NCI-H774 (cell line): ENCODE measurements at places on chromosomes 3 and 15.

- no peak for DNase-seq
Observed at GRCh38 chr15:27660676-27661075, 438.4 kb downstream of the OCA2 start.

DNA sequence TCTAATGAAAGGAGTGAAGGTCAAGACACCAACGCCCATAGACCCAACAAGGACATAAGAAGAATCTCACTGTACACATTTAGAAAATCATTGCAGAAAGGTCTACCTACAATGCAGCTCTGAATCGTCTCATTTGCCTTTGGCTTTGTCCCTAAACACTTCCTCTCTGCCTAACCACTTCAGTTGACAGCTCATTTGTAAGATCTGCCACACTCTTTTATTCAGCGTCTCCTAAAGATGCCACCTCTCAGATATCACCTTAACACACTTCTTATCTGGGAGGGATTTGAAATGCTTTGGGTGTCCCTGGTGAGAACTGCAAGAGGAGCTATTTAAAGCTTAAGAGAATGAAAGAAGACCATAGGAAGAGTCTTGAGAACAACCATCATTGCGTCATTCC lies 38.7 kb downstream of the RAB27A start:
- no peak for DNase-seq

GRCh38 chr3:172984914-172985313 lies 156.1 kb downstream of the SPATA16 start:
- no peak for DNase-seq

- no peak for DNase-seq
Observed at GRCh38 chr3:143476965-143477640, 357.5 kb downstream of the CHST2 start.

DNA sequence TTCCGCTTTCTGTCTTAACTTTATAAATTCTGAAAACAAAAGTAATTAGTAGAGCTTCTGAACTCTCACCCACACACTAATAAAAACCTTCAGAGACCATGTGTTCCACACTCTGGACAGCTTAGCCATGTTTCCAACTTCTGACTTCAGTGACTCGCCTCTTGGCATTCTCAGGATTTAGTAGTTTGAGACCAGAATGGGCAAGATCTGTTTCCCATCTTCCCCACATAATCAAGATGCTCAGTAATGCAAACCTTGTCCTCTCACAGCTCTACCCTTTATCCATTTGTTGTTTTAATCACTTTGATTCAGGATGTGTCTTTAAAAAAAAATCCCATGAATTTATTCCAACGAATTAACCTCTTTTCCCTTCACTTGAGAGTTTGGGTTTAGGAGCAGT lies 166.6 kb upstream of the SLC24A5 start:
- no peak for DNase-seq

- no peak for DNase-seq
Observed at GRCh38 chr3:50117120-50117519, 28.4 kb downstream of the RBM5 start.

GRCh38 chr3:42632146-42632545 lies 21.4 kb upstream of the ZBTB47 start:
- no peak for DNase-seq

- DNase-seq: no peak
Observed at GRCh38 chr15:75763137-75763611, 50.5 kb upstream of the CSPG4 start.

DNA sequence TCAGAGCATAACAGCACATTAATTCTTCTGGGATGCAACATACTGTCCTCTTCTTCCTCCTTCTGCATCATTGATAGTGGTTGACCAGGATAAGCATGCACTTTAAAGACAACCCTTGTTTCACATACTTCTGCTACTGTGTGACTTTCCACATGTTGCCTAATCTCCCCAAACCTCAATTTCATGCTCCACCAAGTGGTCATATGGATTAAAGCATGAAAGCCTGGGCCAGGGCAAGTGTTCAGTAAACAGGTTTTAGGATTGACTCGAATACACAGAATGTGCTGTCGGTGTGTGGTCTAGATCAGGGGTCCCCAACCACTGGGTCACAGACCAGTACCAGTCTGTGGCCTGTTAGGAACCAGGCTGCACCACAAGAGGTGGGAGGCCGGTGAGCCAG lies 22.5 kb upstream of the BFSP2 start:
- peak; percentile 5 for DNase-seq

GRCh38 chr3:4994144-4994730 lies 15.0 kb downstream of the BHLHE40 start:
- no peak for DNase-seq

DNA sequence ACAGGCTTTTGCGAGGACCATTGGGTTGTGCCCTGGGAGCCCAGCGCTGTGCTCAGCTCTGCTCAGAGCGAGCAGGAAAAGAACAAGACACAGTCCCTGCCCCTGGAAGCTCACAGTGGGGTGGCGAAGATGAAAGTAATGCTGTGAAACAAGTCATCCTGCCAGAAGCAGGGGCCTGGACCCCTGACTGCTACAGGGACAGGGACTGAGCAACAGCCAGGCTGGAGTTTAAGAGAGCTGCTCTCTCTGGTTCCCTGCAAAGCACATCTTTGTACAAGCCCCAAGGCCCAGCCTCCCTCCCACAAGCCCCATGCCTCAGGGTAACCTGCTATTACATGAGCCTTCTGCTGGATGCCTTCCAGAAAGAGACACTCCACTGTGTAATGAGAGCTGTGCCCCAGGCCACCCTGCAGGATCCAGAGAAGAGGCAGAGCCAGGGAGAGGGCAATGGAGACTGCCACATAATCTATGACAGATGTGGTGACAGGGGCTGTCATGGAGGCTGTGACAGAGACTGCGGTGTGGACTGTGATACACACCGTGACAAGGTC lies 7.1 kb upstream of the HCN4 start:
- DNase-seq: peak; percentile 48

GRCh38 chr3:141452045-141452444 lies 34.8 kb upstream of the RASA2 start:
- DNase-seq: peak; percentile 35

GRCh38 chr3:133840055-133840737 lies 34.6 kb downstream of the SRPRB start:
- no peak for DNase-seq

GRCh38 chr3:64623125-64623524 lies 64.7 kb downstream of the ADAMTS9 start:
- DNase-seq: no peak

- no peak for DNase-seq
Observed at GRCh38 chr3:112793326-112794081, 53.2 kb downstream of the CD200R1L start.

DNA sequence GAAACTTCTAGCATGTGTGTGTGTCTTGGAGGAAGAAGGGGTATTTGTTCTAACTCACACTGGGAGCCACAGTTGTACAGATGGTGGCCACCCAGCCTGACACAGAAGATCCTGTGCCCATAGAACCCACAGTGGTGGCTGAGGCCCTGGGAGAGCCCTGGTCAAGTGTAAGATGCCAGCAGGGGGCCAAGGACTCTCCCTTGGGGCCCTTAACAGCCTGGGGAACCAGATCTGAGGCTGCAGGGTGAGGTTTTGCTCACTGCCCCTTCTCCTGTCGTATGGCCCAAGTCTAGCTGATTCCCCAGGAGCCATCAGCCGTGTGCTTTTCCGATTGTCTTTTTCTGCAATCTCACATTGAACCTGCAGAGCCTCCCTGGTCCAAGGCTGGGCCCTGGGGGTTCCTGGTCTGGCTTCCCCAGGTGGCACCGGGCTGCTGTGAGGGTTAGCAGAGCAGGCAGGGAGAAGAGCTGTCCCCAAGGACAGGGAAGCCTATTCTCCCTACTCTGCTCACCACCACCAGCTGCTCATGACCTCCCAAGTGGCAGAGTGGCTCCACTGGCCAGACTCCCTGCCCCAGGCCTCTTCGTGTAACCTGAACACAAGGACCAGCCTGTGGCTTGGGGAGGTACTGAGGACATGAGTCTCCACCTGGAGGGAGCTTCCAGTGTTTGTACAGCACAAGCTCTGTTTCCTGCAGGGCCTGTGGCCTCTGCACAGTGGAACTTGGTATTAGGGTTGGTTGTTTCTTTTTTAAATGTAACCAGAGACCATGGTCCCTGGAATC lies 51.9 kb downstream of the CA12 start:
- DNase-seq: no peak

GRCh38 chr3:139933766-139934165 lies 1.2 kb upstream of the CLSTN2 start:
- DNase-seq: no peak

GRCh38 chr3:42459151-42459550 lies 43.3 kb upstream of the VIPR1 start:
- DNase-seq: no peak

DNA sequence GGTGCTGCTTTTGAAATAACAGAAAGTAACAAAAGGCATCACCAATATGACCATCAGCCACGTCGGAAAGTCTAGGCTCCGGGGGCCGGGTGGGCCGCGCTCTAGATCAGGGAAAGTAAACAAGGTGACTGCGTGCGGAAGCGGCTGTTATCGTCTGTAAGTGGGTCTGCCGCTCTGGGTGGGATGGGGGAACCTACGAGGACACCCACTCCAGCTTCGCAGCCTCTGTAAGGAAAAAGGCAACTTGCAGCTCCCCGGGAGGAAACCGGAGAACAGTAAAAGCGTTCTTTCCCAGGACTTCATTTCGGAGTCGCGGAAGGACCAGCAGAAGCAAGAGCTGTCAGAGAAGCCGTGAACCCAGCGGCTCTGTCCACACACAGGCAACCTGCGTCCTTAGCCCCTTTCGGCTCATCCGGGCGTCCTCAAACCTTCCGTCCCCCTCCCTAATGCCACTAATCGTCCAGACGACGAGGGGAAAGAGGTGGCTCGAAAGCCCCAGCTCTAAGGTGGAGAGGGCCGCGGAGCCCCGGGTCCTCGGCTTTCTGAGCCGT lies 461 bp downstream of the XRN1 start:
- DNase-seq: peak; percentile 20

GRCh38 chr3:60613769-60614303 lies 637.4 kb downstream of the FHIT start:
- DNase-seq: no peak

GRCh38 chr3:117628823-117629291 lies 919.3 kb downstream of the TUSC7 start:
- DNase-seq: peak; percentile 63

DNA sequence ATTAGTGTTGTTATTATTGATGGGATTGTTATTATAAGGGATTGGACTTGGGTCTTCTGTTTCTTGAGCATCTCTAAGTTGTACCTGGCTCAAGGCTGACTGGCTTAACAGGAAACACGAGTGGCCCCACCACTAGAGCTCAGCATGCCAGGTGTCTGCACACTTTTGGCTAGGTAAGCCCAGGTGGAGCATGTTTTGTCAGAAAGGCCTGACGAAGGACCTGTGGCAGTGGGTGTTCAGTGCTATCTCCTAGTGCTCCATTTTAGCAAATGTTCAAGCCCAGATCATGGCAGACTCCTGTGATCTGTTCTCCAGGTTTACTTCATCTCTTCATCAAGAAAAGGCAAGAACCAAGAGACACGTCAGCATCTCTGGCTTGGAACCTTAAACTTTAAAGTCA lies 3.4 kb downstream of the MAP2K5 start:
- no peak for DNase-seq

DNA sequence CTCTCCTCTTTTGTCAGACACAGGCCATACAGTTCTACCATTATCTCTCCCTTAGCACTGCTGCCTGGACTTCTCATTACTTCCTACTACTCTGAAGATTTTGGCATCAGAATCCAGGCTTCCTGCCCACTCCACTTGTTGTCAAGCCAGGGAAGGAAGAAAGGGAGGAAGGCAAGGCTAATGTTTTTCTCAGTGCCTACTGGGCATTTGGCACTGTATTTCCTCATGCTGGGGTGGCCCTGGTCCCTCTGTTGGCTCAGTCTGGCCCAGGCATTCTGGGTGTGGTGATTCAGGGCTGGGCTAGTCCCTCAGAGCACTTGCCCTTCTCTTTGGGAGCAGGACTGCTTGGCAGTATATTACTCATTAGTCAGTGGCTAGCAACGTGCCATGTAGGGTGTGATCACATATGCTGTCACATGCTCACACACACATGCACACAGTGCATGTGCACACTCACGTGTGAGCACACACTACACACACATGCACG lies 52.9 kb downstream of the BSN start:
- DNase-seq: no peak

GRCh38 chr3:177816667-177817208 lies 619.5 kb upstream of the TBL1XR1 start:
- no peak for DNase-seq

- peak; percentile 2 for DNase-seq
Observed at GRCh38 chr15:26864664-26865191, 2.1 kb upstream of the GABRA5 start.

DNA sequence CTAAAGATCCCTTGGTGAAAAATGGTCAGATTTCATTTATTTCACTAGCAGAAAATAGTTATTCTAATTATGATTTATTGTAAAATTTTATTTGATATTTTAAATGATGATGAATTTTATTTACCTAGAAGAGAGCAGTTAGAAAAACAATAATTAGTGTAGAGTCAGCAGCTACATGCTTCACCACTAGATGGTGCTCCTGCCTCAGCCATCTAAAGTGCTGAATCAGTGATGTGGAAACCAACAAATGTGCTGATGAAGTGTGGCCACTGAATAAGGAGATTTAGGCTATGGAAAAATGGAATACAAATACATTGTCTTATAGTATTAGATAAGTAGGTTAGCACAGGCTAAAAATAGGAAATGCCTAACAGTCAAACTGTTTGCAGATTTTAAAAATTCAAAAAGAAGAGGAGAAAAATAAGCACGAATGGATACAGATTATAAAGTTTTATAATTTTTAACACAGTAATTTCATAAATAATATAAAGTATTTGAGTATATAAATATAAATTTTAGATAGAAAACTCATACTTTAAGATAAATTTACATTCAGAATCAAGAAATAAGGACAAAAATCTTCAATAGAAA lies 109.8 kb downstream of the PPP2R3A start:
- peak; percentile 53 for DNase-seq

- no peak for DNase-seq
Observed at GRCh38 chr15:100852630-100853029, 27.0 kb upstream of the ALDH1A3 start.

- DNase-seq: no peak
Observed at GRCh38 chr15:83204697-83205096, 2.9 kb downstream of the HDGFL3 start.

DNA sequence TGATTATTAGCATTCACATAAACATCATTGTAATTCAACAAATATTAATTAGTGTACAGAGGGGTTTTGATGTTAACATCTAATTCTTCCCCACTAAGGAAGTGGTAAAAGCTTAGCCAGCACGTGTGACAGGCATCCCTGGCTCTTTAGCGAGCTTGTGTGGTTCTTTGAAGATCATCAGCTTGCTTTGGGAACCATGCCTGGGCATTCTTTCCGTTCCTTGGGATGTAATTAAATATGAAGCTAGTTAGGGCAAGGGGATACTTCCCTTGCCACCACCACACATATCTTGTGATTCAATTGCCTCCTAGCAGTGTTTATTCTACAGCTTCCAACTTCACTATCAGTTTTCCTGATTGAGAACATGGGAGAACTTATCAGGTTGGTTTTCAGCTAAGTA lies 246.5 kb downstream of the MYRIP start:
- no peak for DNase-seq
